Fibroblast of the aortic adventitia (primary cell): ENCODE measurements at places on chromosomes 2 and 18. TPM values are rescaled to one million over a fixed set of nuclear protein-coding genes. Genes with fewer than 3 reads are reported as not detected.

GRCh38 chr2:188466761-188467160 lies 175.1 kb downstream of the GULP1 start:
- no peak for DNase-seq

AP1S3 gene
- 8.1 and 16.8 TPM in 2 replicates for total RNA-seq

STARD6 gene
- not detected in 2 replicates for total RNA-seq

POLR1A gene
- total RNA-seq = 29.4 and 43.1 TPM in 2 replicates

DNA sequence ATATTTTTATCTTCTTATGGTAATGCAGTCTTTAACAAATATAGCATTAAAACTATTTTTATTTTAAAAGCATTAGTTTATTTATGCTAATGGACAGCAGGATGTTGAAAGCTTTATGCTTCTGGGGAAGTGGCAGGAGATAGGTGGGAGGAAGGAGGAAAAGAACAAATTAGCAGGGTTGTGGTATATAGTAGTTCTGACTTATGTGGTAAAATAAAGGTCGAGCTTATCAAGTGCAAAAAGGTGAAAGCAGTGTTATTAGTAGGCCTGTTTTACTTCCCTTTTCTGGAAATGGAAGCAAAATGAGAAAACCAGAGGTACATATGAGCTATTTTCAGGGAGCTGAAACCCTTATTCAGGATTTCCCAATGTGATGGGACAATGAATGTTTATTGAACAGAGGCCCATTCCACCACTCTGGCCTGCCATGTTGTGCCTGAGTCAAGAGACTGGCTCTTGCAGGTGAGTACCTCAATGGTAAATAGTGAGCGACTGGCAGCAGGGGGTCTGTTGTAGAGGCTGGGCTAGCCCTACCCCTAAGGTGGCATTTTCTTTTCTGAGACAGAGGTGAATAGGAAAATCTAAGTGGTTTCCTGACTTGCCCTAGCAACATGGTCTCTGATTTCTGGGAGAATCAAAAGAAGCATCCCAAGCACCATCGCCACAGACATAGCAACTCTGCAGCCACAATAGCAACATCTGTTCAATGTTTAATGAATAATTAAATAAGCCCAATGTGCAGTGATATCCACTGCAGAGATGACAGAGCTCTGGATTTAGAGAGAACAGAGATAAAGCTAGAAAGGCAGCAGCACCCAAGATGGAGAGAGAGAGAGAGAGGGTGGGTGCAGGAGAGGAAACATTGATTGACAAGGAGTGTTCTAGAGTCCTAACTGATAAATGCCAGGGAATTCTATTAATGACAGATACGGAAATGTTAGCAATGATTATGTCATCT lies 119.7 kb downstream of the UPP2 start:
- no peak for DNase-seq

GRCh38 chr2:239202836-239203235 lies 198.0 kb downstream of the HDAC4 start:
- no peak for DNase-seq

SERPINB2 gene
- total RNA-seq = 13.9 and 67.6 TPM in 2 replicates

DNA sequence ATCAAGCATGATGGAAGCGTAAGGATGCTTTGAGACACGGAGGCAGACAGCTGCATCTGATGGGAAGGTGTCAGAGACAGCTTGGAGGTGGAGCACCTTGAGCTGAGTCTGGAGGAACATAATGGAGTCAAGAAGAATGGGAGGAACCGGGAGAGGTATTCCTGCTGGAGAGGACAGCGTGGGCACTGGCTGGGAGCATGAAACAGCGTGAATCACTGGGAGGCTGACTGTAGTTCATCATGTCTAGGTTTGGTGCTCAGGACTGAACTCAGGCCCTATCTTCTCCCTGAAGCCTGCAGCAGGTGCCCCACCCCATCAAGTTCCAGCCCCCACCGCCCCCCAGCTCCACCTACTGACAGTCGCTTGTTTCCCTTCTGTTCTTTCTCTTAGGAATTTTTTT lies 98.6 kb downstream of the TMEM17 start:
- no peak for DNase-seq

- no peak for DNase-seq
Observed at GRCh38 chr18:5995626-5996025, 100.3 kb upstream of the TMEM200C start.

DNA sequence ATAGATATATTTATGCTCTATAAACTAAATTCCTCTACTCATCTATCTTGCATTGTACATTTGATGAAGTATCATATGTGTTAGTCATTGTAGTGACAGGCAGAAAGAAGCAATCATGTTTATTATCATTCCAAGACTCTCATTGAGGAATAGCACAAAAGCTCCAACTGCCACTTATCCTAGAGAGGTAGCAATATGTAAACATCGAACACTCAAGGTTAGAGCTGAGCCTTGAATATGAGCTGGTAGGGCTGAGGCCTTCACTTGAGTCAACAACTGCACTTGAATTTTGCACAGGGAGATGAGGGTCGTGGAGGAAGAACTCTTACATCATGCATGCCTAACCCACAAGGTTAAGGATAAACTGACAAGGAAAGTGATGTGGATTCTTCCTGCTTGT lies 900.9 kb downstream of the CPS1 start:
- DNase-seq = no peak

- DNase-seq = no peak
Observed at GRCh38 chr2:73291461-73292315, 1.7 kb downstream of the EGR4 start.

DNA sequence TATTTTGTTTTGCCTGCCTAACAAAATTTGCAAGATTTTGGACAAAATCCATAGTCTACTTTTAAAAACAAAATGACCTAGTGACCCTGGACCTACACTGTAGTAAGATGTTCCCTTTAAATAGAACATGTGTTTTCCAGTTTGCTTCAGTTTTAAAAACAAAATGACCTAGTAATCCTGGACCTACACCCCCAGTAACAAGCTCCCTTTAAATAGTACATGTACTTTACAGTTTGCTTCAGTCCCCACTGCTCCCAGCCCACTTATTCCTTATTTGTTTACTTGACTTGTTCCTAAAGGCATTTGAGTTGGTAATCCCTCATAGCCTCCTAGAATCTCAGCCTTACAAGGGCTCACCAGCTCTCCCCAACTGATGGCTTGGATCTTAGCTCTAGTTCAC lies 34.5 kb upstream of the HTR2B start:
- DNase-seq = peak; percentile 29

DNA sequence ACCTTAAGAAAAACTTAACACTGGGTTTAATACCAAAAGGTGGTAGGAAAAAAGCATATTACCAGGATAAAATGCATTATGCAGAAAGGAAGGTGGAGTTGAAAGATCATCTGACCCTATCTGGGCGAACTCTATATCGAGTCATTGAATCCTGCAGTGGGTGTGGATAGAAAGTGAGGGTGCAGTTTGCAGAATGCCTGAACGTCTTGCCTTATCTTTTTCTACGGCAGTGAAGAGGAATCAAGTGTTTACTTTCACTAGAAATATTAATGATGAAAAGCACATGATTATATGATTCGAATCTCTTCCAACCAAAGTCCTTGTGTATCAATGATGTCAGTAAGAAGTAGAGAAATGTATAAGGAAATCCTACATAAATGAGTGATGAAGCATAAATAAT lies 4.3 kb upstream of the CAVIN2 start:
- no peak for DNase-seq

CRYGC gene
- not detected in 2 replicates for total RNA-seq

DNA sequence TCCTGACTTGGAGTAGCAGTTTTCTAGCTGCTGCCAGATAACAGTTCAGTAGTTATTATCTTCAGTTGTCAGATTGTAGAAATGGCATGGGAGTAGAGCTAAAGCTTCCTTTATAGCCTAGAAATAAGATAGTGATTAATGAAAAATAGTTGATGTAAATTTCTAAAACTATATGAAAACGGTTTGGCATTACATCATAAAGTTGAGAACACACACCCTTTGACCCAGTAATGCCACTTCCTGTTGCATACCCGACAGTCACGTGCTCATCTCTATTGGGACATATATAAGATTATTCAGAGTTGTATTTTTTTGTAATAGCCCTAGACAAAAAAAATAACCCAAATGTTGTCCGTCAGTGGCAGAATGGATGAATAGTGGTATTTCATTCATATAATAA lies 39.4 kb upstream of the ASB1 start:
- no peak for DNase-seq

STAT4 gene
- total RNA-seq = 0.54 and 0.98 TPM in 2 replicates

PRSS56 gene
- total RNA-seq = not detected in 2 replicates

CRACDL gene
- not detected in 2 replicates for total RNA-seq

DNA sequence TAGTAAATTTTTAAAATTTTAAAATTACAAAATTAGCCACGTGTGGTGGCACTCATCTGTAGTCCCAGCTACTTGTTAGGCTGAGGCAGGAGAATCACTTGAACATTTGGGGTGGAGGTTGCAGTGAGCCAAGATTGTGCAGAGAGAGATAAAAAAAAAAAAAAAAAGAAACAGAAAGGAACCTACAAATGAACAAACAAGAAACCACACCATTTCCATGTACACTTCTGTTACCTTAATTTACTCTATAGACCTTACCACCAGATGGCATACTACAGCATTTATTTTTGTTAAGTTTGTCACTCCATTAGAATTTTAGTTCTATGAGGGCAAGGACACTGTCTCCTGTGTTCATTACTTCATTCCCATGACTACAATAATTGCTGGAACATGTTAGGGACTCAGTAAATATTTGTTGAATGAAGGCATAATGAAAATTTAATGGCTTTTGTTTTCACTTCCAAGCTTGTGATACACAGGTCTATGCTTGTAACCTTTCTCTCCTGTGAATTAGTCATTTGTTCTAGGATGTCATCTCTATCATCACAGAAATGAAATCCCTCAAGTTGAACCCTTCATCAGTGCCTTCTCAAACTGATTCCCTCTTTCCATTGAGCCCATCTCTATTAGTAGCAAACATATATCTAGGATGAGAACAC lies 76.0 kb downstream of the ARHGAP15 start:
- DNase-seq = peak; percentile 20

- DNase-seq = no peak
Observed at GRCh38 chr18:50172367-50172766, 22.6 kb downstream of the MYO5B start.

- no peak for DNase-seq
Observed at GRCh38 chr2:158393886-158394285, 62.7 kb downstream of the CCDC148 start.

DNA sequence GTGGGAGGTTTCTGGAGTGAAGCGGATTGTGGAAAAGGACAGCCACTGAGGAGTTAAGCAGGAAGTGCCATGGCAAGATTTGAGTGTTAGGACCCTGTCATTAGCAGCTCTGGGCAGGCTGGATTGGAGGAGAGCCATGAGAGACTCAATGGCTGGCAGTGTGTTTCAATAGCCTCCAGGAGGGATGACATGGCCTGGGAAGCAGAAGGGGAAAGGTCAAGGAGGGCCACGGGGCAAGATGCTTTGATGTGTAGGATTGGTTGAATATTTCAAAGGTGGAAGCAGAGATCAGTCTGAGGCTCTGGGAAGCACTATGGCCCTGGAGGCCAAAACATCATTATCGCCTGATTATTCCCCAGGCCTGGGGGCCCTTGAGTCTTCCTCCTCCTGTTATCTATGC lies 229.0 kb upstream of the HS6ST1 start:
- DNase-seq = no peak
